Left lung (tissue), 14 donors: ENCODE measurements at places on chromosomes 2 and 18.

GRCh38 chr18:54845787-54846186 lies 17.5 kb downstream of the RAB27B start:
- no peak for DNase-seq

DNA sequence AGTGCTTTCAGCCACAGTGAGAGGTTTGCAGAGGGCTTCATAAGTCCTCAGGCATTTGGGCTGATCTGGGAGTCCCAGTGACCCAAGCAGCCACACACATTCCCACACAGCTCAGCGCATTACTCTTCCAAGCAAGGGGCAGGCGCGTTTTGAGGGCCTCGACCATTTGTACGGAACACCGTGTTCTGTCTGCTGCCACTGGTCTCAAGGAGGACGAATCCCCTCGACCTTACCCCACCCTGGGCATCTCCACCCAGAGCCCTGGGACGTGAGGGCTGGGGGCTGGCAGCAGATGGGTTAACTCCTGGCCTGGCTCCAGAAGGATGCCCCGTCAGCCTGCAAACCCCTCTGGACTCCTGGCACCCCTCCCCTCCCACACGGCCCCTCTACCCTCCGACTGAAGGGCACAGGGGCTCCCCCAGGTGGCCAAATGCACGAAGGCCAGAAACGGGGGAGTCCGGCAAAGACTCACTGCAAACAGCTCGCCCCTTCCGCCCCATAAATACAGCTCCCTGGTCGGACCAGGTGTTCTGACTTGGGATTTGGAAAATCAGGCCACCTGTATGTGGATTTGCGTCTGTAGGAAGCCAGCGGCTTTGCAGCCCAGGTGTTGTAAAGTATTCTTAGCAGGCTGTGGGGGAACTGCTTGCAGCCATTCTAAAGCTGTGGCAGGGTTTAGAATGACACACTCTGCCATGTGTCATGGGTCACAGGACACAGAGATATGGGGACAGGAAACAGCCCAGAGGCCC lies 33.6 kb upstream of the PTMA start:
- DNase-seq = peak; percentile 88

- no peak for DNase-seq
Observed at GRCh38 chr2:168165397-168165796, 82.0 kb downstream of the STK39 start.

DNA sequence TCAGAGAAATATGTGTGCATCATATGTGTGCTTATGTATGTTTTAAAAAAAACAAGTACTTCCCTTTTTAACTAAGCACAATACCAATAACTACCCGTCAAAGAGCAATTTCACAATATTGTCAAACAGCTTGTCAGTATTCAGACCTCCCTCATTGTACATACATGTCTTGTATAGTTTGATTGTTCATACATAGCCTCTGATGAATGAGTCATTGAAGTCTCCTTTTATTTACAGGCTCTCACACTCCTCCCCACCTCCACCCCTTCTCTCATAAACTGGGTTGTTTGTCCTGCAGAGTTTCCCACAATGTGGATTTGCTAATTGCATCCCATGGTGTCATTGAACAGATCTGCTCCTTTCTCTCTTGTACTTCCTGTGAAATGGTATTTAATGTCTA lies 132.8 kb upstream of the L3MBTL4 start:
- no peak for DNase-seq

DNA sequence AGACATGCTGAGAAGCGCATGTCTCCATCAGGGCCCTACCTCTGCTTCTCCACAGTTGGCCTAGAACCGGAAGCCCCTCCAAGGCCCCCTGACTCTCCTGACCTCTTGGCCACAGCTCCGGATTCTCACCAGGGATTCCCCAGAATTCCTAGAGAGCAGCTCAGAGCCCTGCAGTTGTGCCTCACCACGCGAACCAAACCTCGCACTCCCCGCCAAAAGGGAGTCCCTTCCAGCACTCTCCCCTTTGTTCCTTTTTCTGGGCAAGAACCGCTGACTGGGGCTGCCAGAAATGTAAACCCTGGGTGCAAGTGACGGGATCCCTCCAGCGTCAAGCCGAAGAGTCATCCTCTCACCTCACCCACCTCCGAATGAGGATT lies 36.7 kb downstream of the AFF3 start:
- DNase-seq = no peak

GRCh38 chr2:190766595-190766994 lies 114.0 kb upstream of the GLS start:
- no peak for DNase-seq

DNA sequence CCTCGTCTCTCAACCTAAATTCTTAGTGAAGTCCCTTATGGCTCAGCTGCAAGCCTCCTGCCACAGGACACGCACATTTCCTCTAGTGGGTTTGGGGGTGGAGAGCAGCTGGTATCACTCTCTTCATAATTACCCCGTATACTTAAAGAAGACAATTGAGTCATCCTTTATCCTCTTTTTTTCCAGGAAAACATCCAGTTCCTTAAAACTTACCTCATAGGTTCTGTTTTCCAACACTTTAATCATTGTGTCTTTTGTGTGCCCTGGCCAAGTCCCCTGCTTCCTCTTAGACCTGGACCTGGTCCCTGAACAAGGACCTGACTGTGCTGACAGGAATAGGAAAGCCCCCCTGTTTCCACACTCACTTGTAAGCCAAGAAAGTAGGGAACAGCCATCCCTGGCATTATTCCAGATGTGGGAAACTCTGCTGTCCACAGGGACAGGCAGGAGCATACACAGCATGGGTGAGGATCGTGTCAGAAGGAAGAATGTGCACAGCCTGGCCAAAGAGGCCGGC lies 42.3 kb upstream of the MYO1B start:
- no peak for DNase-seq

- no peak for DNase-seq
Observed at GRCh38 chr2:65781756-65782155, 349.4 kb upstream of the SPRED2 start.

DNA sequence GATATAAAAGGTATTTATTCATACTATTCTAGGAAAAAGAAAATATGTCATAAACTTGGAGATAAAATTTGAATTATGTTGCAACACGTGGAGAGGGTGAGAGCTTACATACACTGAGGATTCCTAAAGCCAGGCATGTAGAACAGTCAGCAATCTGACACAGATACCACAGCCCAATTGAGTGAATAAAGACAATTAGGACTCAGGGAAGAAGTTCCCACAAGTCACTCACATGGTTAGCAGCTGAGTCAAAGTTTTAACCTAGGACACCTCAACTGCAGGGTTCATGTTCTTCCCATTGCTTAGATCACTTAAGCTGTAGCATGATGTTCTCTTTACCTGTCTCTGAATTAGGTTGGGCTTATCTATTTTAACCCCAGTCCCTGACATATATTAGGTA lies 189.5 kb downstream of the CMPK2 start:
- DNase-seq = no peak

DNA sequence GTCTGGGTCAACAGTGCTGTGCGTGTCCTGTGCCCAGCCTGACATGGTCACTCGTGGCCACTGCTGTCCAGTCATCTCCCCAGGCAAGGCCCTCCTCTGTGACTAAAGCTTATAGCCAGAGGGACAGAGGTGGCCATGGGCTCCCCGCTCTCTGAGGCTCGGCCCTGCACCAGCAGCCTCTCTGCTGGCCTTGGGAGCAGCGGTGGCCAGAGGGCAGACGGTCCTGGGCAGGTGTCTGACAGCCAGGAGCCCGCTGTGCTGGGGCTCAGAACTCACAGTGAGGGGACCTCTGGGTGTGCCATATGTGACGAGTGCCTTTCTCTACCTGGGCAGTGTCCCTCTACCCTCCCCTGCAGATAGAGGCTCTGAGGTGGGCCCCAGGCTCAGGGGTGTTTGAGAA lies 98.7 kb downstream of the FAM210A start:
- DNase-seq = no peak

DNA sequence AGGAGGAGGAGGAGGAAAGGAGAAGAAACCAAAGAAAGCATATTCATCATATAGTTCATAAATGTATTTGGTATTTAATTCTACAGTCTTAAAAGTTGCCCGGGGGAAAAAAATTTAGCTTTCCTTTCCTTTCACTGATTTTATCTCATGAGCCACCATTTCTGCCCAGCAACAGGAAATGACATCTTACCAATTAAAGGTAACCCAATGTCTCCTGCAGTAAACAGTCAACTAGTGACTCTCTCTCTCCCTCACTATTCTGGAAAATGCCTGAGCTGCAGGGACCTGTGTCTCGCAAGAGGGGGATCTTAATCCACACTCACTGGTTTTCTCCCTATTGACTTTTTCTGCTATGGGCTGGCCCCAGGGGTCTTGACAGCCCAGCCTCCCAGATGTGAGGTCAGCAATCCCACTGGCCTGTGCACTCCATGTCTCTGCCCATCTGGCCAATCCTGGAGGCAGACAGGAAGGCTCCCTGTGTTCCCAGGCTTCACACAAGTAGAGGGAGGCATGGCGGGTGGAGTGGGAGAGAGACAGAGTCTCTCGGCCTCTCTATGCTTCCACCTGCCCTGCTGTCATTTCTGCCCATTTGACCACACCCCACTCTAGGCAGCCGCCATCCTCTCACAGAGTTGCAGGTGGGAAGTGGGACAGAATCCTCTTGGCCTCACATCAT lies 85.4 kb upstream of the CABLES1 start:
- no peak for DNase-seq

DNA sequence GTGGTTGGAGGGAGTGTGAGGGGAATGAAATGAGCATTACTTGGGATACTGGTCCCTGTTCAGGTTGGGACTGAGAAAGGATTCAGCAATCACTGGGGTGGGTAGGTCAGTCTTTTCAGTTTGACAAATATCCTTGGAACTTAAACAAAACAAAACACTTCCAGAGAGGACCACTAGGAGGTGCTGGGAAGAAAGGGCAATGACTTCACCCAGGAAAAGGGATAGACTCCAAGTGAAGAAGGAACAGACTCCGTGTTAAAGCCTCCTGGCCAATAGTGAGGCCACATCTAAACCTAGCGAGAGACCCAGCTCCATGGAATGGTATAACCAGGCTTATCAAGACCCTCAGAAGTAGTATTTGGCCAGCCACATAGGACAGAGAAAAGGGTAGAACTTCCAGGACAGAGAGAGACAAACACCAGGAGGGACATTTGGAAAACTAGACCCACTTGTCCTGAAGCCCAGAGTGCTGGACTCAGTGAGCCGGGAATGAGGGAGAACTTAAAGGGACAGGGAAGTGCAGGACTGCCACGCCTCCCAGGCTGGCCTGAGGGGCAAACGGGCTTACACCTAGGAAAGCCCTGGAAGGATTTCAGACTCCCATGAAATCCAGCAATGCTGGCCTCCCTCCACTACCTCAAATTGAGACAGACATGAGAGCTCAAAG lies 19.6 kb upstream of the KCNG3 start:
- DNase-seq = no peak

DNA sequence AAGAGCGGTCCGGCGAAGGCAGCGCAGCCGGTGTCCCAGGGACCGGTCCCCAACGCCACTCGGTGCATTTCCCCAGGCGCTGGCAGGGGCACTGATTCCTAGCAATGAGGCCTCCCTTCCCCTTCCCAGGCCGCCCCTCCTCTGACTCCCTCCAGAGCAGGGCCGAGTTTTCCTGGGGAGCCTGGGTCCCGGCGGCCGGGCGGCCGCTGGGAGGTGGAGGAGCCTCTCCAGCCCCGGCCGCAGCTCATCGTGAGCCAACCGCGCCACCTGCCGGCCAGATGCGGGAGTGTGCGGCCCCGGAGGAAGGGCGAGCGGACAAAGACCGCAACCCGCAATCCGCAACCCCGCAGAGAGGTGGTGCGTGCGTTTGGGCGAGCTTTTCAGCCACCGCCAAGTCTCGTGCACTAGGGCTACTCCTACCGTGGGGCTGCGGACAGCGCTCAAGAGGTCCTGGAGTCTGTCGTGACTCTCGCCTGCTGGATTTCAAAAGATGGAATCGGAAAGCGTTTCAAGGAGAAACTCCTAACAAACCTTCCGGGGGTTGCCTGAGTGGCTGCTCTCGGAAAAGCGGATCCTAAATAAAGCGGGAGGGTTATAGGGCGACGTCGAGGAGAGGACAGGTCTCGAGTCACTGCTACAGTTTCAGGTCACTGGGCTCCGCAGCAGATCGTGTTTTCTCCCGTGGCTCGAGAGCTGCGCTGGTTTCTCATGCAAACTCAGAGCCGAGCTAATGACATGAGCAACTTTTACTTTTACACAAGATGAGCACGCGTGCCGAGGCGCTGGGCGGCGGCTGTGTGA lies 1.5 kb upstream of the EPHA4 start:
- peak; percentile 92 for DNase-seq

GRCh38 chr2:232723027-232723426 lies 25.9 kb downstream of the GIGYF2 start:
- DNase-seq = no peak

DNA sequence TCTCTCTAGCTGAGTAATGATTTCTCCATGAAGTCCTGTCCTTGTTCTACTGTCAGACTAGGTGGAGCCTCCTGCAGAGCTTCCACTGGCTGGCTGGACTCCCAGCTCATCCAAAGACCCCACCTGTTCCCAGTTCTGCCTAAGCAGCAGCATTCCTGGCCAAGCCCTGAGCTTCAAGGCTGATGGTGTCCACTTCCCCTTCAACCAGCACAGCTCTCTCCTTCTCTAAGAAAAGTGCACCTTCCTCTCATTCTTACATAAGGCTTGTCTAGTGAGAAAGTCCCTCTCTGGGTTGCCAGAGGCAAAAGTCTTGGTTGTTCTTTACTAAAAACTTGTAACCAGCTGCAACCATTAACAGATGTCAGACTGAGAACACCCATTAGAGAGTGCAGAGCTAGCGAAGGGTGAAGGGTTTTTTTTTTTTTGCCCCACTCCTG lies 58.9 kb downstream of the CXCR4 start:
- DNase-seq = no peak

DNA sequence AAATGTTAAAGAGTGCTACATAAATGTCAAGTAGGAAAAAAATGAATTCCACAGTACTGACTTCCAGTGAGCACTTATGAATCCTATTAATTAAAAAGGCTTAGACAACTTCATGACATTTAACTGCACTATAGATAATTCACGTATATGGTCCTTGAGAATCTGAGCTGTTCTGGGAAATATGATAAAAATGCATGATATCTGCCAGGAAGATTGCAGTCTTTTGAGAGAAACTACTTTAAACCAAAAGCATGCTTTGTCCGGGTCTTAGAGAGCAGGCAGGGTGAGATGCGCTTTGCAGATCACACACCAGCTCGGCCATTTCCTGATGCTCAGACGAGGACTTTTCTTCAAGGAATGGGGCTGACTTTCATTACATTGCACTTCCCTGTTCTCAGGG lies 42.6 kb downstream of the CMPK2 start:
- DNase-seq = no peak

DNA sequence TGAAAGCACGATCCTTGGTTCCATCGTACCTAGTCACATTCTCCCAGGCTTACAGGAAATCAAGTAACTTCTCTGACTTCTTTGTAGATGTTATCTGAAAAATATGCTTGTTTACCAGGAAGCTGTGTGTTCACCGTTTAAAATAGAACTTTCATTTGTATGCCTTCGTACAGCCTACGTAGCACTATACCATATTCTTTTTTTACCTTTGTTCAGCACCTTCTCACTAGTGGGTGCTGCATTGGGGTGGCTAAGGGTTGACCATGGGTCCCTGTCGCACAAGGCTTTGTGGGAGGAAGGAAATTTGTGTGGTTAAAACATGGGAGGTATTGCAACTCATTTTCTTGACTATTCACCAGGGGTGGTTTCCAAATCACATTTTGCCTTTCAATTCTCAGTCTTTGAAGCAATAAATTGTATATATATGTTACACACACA lies 16.6 kb downstream of the MALT1 start:
- no peak for DNase-seq

GRCh38 chr2:69997015-69997830 lies 35.8 kb upstream of the ASPRV1 start:
- DNase-seq = peak; percentile 85
